ENCODE measurements at places on chromosomes 4 and X.

DNA sequence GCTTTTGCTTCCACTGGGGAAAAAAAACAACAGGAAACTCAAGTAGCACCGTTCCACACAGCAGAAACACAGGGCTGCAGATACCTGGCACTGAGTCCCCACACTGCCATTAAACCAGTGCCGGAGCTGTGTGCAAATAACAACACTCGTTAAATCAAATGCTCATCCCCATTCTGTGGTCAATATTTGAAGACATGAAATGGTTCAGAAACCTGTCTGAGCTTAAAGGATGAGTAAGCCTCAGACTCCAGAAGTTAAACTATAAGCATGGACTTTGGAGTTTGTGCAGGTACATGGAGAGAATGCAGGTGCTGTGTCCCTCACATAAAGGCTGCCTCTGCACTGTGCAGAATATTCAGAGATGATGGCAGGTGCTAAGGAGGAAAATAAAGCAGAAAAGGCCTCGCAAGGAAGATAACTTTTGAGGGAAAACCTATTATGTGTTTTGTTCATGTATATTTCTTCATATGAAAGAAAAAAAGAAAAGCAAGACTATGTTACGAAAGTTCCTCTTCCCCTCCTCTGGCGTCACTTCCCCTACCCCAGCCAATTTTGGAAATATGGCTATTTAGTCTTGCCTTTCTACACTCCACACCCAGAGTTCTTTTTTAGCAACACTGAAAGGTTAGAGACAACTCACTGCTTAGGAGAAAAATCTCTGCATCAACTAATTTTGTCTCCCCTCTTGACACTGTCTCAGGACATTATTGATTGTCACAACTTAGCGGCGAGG lies 4.6 kb downstream of the MPP1 start:
- DNase-seq = no peak

GRCh38 chr4:2484993-2485392 lies 16.1 kb downstream of the RNF4 start:
- DNase-seq = no peak

- DNase-seq = no peak
These were observed 54.3 kb downstream of the LRBA start for GRCh38 chr4:150960818-150961217.

DNA sequence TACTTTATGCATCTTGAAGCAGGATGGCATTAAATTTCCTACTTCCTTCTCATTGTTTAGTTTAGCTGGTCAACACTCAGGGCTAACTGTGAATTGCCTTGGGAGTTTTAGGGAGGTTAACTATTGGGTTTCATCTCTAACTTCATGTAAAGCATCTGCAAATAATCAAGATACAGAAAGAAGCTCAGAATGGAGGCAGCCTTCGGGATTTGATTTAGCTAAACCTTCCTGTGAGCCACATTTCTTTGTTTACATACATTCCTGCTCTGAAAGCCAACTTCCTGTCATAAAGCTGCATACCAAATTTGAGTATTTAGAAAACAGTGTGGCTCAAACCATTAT lies 131.7 kb upstream of the PCDH18 start:
- DNase-seq = no peak

Measured in NCI-H2107 (cell line).